ENCODE measurements at places on chromosomes 1 and 21.

DNA sequence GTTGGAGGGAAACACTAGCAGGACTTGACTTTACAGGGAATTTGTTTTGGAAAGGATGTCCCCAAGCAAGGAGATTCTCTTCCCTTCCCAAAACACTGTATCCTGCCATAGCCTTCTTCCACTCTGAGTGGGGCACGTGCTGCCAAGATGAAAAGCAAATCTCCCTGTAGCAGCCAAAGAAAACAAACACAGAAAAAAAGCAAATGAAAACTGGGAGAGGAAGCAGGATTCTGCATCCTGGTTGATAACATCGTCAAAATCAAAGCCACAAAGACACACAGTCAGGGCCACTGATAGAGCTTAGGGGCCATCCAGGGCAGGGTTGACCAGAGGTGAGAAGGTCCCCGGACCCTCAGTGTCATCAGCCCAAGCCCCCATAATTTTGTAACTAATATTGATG lies 16.0 kb upstream of the MTARC2 start:
- DNase-seq, result no peak

DNA sequence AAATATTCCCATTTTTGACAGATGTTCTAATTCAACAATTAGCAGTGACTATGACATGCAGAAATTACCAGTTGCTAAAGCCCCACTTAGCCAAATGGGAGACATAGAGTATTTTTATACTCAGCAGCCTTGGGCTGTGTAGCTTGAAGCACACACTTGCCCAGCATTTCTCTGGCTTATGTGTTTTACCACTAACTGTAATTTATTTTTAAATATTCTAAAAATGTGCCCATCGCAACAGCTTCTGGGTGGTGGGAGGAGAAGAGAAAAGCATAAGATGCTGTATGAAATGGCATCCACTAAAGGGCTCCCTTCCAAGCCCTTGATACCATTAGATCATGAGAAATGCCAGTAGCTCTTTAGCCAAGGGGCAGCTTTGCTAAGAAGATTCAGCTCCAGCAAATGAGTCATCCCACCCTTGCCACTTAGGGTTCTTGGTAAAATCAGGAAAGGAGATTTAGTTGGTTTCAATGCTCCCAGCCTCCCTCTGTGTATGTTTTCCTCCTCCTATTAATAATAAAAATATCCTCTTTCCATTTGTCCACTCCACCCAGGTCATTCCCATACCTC lies 462.7 kb upstream of the DEPDC1 start:
- no peak for DNase-seq

DNA sequence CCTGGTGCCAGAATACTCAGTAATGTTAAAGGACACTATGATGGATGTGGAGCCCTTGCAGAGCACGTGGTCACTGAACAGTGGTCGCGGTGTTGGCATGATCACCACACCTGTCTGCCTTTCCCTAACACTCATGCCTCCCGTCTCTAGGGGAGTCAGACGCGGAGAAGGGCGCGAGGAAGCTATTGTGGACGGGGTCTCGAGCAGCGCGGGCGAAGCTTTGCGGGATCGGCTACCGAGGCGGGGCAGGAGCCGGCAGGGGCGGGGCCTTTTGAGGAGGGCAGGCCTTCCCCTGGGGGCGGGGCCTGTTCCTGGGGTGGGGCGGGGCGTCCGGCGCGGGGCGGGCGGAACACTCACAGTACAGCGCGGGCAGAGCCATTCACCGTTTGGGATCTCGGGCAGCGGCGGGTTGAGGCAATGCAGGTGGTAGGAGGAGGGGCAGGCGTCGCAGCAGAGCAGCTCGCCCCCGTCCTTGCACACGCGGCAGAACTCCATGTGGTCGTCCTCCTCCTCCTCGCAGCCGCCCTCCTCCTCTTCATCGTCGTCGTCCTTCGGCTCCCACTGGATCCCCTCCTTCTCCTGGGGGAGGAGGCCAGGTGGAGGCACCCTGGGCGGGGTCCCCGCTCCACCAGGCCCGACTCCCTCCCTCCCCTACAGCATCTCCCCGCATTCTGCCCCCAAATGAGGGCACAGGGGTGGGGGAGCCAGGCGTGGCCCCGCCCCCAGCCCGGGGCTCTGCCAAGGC lies 31.5 kb downstream of the CHD5 start:
- DNase-seq, result no peak

GRCh38 chr1:74470936-74471335 lies 41.5 kb downstream of the LRRC53 start:
- no peak for DNase-seq

DNA sequence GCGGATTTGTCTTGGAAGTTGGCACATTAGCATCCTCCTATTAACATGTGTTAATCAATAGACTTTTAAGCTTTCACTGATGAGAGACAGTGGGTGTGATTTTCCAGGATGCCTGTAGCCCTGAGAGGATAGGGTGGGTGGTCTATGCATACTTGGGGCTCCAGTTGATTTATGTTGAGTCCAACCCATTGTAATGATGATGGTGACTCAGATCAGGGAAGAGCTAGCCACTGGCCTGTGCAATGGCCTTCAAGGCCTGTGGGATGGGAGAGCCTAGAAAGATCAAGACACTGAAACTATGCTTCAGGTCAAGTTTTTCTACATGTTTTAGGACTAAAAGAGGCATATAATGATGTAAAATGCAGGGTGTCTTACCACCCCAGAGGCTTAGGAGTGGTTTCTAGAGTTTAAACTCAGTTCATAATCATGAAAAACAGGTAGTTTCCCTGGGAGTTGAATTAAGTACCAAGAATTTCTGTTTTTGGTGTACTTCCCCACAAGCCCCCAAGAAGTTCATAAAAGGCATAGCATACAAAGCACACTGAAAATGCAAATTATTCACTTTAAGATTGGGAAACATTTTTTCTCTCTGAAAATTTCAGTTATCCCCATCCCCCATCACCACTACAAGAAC lies 19.9 kb downstream of the BEND5 start:
- no peak for DNase-seq
